Glutamatergic neuron (in vitro differentiated cells): ENCODE measurements at places on chromosomes 5 and 9. TPM values are rescaled to one million over a fixed set of nuclear protein-coding genes. Genes with fewer than 3 reads are reported as not detected.

Gene TNFSF15
- total RNA-seq = not detected

Gene TNFSF8
- not detected for total RNA-seq

Gene IL5
- total RNA-seq = not detected

Gene ZDHHC12
- total RNA-seq = 18.2 TPM

Gene LTC4S
- total RNA-seq = 0.91 TPM

Gene ISL1
- 152 TPM for total RNA-seq

Gene C9orf50
- 0.56 TPM for total RNA-seq

Gene IQGAP2
- 1.4 TPM for total RNA-seq

Gene SLC1A1
- total RNA-seq = 0.10 TPM

Gene PROB1
- 1.3 TPM for total RNA-seq

Gene ARSI
- total RNA-seq = not detected

Gene NOXA1
- 2.6 TPM for total RNA-seq

Gene ZCCHC10
- 26.1 TPM for total RNA-seq

Gene IL3
- total RNA-seq = not detected

Gene C5orf63
- total RNA-seq = 11.8 TPM

Gene PCDHGB5
- 9.3 TPM for total RNA-seq

Gene SLC36A3
- total RNA-seq = not detected

Gene LHX2
- 6.7 TPM for total RNA-seq

Gene ITK
- total RNA-seq = not detected

Gene ZNG1C
- 16.0 TPM for total RNA-seq

Gene MAN2A1
- 90.8 TPM for total RNA-seq

Gene LVRN
- total RNA-seq = 0.59 TPM

Gene HAVCR2
- total RNA-seq = not detected

Gene SKP2
- 47.8 TPM for total RNA-seq

Gene FANCC
- 22.9 TPM for total RNA-seq

Gene SLC25A2
- total RNA-seq = 1.9 TPM

Gene FAM163B
- total RNA-seq = 0.51 TPM

Gene PFN3
- not detected for total RNA-seq

Gene SPATA31D4
- total RNA-seq = not detected

Gene SCGB3A2
- 1.2 TPM for total RNA-seq

Gene EIF4E1B
- not detected for total RNA-seq

Gene GAS1
- 6.1 TPM for total RNA-seq

Gene DDX4
- total RNA-seq = 0.27 TPM

Gene PIP5KL1
- 11.9 TPM for total RNA-seq

Gene SNCAIP
- total RNA-seq = 6.7 TPM

Gene IFNA10
- total RNA-seq = not detected

Gene IFNA2
- not detected for total RNA-seq

Gene PCDHGB6
- 59.8 TPM for total RNA-seq

Gene CA9
- total RNA-seq = not detected

Gene PJA2
- total RNA-seq = 156 TPM

Gene FBLL1
- 66.2 TPM for total RNA-seq

Gene KCNV2
- not detected for total RNA-seq

Gene SLC6A7
- total RNA-seq = not detected

Gene ZDHHC11
- total RNA-seq = 73.0 TPM

Gene OR13C5
- not detected for total RNA-seq

Gene GABRA1
- total RNA-seq = not detected

Gene ZER1
- total RNA-seq = 38.0 TPM
